ENCODE measurements at places on chromosomes 5 and 9.

GRCh38 chr5:10645146-10645545 lies 81.3 kb downstream of the ANKRD33B start:
- no peak for DNase-seq

- peak; percentile 45 for DNase-seq
Observed at GRCh38 chr5:142900927-142901326, 130.8 kb downstream of the ARHGAP26 start.

DNA sequence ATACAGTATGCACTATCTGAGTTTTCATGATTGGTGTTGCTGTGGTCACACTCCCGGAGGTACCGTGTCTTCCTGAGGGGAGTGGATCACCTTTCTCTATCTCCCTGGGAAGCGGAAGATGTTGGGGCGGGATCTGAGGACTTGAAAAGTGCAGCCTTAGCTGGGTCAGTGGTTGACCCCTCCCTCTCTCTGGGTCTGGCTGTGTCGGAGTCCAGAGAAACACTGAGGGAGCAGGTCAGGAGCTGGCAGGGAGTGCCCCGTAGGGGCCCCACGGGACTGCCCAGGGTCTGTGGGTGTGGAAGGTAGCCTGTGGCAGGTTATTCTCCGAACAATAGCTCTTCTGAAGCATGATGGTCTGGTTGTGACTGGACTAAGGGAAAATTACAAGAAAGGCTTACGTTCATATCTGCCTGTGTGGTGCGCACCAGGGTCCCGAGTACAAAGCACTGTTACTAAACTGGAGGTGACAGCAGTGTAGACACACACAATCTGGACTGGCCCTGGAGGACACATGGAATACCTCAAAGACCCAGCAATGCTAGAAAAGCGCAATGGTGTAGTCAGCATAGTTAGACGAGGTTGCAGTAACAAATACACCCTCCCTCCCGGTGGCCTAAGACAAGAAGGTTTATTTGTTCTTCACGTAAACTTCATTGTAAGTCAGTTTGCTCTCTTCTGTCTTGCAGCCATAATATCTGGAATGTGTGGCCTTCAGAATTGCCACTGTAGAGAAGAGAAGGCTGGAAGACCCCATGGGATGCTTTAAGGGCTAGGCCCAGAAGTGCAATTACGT lies 9.4 kb upstream of the ZFP62 start:
- DNase-seq = no peak

GRCh38 chr5:45609661-45610060 lies 86.5 kb downstream of the HCN1 start:
- DNase-seq = no peak

DNA sequence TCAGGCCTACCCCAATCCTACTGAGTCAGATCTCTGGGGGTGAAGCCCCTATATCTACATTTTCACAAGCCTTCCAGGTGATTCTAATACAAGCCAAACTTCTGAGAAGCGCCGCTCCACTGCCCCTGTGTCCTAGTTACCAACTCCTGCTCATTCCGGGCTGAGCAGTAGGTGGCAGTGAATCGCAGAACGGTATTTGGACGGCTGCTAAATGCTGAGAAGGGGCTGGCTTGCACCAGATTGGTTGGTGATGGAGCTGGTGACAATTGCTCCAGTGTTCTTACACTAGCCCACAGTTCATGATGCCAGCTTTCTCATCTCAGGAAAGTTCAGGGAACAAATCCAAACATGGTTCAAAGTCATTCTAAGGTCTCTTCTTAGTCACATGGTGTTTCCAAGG lies 31.1 kb upstream of the FGF1 start:
- no peak for DNase-seq

- DNase-seq = no peak
Observed at GRCh38 chr5:123787136-123787535, 275.2 kb downstream of the CSNK1G3 start.
